ENCODE measurements at places on chromosomes 5 and 9.
A peak's percentile ranks its signal among the peaks of the same experiment; 100 is the strongest.

GRCh38 chr5:14884062-14884612, 12.6 kb upstream of the ANKH start:
- no peak for DNase-seq

DNA sequence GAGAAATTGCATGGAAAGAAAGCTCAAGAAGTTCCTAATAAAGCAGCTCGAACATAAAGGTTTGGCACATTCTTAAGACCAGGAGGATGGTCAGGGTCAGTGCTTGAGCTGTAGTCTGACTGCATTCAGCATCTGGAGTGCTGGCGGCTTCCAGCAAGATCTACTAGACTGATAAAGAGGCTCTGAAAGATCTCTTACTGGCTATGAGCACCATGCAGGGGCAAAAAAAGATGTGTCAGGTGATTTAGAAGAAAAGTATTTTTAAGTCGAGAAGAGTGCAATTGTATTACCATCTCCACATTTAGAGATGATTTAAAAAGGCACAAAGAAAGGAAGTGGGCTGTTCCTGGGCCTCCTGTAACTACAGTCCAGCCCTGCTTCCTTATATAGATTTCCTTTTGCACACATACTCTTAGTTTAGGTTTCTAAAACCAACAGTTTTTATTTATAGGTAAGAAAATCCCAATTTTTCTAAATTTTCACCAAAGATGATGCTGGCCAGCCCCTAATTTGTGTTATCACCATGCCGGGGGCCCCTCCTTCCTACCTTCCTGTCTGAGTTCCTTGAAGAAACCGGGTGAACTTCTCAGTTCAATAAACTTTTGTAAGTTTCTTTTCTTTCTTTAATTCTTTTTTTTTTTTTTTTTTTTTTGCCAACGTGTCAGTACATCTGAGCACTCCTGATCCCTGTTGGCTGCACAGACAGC, 65.9 kb upstream of the PLPP1 start:
- no peak for DNase-seq

DNA sequence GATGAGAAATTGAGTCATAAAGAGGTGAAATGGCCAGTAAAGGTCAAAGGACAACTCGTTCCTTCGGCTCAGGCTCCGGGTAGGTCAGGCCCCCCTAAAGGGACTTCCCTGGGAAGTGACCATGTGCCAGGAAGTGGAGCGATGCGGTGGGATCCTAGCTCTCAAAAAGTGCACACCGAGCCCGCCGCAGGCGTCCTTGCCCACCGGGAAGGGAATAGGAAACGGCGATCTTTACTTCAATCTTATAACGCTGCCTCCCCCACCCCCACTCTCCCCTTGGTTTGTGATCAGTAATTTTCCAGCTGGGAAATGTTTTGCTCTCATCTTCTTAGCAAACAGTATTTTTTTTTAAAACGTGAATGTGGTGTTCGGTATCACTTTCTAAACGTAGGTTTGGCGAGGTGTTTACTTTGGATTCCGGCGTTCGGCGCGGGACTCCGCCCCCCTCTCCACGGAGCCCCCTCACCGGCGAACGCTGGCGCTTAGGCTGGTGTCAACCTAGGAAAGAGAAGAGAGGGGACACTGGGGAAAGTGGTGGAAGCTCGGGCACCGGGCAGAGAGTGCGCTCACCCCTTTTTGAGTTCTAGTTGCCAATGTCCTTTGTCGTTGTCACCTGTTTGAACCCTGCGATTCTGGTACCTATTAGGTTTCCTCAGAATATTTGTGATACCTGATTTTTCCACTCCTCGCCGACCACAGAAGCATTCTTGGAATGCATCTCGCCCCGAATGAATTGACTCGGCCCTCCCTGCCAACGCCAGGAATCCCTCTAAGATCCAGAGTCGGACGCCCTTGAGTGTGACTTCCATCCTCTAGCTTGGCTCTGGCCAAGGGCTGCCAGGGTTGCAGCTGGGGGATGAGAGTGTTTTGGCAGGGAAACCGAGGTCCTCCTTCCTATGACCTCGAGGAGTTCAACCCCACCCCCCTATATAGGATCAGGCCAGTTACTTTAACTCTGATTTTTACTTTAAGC, 1.8 kb upstream of the KLF4 start:
- DNase-seq = no peak

GRCh38 chr5:140611020-140611521, 21.9 kb downstream of the CD14 start:
- DNase-seq = no peak

GRCh38 chr5:150486402-150487198, 21.3 kb upstream of the NDST1 start:
- DNase-seq = peak; percentile 28

DNA sequence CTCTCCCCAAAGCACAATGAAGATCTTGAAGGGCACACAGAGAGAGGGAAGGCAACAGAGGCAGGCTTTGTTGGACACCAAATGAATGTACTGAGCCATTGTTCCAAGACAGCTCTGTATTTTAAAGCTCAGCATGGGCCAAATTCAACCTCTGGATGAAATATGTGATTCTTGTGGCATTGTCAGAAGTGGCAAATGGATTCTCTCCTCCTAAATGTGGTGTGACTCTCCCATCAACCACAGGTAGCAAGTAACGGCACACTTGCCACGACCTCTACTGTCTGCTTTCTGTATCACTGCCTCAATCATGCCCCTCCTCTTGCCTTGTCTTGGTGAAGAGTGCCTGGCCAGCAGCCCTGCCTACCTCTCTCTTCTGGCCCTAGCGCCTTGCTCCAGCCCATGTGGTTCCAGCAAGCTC, 6.1 kb upstream of the MOB3B start:
- DNase-seq = no peak

GRCh38 chr5:35233121-35233520, 2.8 kb upstream of the PRLR start:
- no peak for DNase-seq

DNA sequence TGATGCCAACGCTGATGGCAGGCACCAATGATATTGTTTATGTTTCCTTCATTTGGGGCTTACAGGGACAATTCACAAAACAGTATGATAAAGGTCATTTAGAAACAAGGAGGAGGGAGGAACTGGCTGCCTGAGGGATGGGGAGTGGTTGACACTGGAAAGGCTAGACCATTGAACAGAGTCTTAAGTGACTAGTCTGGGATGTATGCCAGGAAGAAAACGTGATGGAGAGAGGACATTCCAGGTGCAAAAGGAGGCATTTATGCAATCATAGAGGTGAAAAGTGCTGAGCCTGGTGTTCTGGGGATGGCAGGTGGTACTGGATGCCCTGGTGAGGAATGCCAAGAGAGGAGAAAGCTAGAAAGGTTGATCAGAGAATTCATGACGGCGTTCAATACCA, 153.4 kb downstream of the ZNF462 start:
- DNase-seq = no peak

GRCh38 chr9:4689687-4690104, 10.3 kb downstream of the CDC37L1 start:
- DNase-seq = no peak

DNA sequence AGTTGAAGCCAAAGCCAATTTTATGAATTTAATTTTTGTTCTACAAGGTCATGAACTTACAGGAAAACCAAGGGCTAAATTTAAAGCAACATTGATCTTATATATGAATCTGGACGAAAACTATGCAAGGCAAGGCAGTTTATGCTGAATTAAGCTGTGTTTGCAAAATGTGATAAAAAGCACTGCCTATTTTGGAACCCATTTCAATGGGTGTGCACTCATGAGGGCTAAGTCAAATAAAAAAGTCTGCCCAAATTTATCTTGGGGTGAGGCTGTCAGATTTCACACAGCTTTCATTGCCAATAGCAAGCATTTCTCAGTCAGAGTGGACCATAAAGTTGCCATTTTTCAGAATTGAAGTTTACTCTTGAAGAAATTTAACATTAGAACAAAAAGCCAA, 199.9 kb downstream of the LURAP1L start:
- DNase-seq = no peak

GRCh38 chr5:66358741-66359140, 214.6 kb downstream of the SREK1 start:
- DNase-seq = no peak

GRCh38 chr5:45542421-45542820, 153.8 kb downstream of the HCN1 start:
- DNase-seq = no peak

- DNase-seq = no peak
Measured at GRCh38 chr9:120343416-120343815, 236.6 kb downstream of the CDK5RAP2 start.

DNA sequence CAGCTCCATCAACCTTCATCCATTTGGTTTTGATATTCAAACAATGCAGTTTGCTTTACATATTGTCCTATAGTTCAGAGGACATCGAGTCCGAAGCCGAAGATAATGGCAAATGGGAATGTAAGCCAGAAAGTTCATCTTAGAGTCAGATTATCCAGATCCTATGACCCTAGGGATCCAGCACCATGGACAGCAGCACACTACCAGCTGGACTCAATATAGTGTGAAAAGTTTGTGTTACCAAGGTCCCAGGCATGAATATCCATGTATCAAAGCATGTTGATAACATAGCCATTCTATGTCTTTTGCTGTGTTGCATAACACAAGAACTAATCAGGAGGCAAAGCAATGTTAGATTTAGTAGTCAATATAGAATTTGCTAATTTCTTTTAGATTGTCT, 46.3 kb downstream of the FSTL4 start:
- peak; percentile 15 for DNase-seq

DNA sequence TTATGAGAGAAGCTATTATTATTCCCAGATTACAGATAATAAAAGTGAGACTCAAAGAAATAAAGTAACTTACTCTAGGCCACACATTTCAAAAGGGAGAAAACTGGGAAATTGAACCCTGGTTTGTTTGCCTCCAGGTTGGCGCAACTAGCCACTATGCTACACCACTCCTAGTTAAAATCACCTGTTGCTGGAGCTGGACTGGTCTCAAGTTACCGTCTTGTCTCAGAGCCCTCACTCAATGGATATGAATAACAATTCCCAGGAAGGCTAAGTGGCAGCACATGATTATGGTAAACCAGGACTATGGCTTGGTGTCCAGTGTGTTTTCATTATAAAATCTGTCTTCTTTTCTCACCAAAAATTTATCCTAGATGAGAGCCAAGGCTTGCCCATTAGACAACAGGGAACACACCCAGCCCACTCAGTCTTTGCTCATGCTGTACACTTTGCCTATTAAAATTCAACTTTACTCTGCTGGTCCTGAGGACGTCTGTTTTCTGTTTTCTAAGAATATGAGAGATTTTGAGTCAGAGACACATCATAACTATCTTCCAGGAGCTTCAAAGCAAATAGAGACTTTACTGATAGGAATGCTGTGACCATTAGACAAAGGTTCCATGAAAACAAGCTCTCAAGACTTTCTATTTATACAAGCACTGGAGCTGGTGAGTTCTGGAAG, 58.1 kb downstream of the ADRB2 start:
- no peak for DNase-seq

DNA sequence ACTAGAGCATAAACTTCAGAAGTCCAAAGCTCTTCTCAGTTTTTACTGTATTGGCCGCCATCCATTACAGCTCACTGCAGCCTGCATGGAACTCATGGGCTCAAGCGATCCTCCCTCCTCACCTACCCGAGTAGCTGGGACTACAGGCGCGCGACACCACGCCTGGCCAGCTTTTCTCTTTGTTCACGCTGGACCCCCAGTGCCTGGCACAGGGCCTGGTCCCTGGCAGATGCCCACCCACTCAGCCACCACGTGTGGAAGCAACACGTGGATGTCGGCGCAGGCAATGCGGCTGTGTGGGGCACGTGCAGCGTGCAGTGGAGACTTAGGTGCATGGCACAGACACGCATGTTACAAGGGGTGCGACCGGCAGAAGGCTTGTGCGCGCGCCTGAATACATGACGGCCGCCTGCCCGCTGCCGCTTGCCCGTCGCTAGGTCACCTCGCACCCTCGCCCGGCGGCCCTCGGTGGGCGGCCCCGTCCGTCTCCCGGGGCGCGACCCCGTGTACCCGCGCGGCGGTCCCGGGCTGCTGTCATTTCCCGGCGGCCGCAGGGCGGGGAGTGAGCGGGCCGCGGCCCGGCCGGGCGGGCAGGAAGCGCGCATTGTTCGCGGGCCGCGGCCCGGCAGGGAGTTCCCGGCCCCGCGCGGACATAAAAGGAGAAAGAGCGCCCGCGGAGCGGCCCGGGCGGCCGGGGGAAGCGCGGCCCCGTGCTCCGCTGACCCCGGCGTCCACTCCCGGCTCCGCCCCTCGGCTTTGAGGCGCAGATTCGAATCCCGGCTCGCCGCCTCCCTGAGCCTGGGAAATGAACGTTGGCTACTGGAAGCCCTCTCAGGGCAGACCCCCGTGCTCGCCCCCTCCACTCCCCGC, 24.1 kb upstream of the PTGS1 start:
- DNase-seq = no peak

- no peak for DNase-seq
Measured at GRCh38 chr5:170740551-170741205, 42.8 kb upstream of the GABRP start.

DNA sequence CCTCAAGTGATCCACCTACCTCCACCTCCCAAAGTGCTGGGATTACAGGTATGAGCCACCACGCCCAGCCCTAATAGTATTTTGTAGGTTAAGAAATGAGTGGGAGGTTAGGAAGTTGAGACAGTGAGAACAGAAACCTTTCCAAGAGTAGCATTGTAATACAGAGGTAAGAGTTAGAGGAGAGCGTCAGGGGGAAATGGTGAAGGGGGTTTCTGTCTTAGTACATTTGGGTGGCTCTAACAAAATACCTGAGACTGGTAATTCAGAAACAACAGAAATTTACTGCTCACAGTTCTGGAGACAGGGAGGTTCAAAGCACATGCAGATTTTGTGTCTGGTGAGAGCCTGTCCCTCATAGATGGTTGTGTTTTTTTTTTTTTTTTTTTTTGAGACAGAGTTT, 18.8 kb downstream of the SMIM3 start:
- DNase-seq = no peak

DNA sequence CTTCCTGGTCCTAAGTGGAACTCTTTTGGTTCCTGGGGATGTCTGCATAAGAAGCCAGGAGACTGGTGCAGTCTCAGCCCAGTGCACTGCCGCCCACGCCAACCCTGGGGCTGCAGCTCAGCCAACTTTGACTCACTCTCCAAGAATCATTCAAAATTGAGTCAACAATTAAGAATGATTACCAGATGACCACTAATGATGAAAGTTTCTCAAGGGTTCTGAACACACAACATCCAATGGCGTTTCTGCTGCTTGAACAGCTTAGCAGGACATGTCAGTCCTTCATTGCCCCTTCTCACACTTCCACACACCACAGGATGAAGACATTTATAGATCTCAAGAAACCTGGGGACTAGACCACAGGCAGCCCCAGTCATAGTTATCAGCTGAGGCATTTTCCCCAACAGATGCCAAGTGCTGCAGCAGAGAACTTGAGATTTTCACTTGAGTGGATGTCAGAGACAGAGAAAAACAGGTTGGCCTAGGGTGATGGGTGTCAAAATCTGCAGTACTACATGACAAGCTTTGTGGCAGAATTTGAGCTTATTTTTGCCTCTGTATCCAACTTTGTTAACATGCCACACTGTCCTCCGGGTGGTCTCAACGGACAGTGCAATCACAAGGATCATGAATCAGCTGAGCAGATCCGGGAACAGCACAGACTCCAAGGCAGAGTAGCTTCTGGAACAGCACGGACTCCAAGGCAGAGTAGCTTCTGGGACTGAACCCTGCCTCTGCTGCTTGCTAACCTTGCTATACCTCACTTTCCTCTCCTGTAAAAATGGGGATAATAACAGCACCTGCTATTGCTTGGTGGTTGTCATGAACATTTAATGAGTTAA, 356.1 kb downstream of the SPOCK1 start:
- DNase-seq = no peak

GRCh38 chr9:19161257-19162025, 34.1 kb upstream of the PLIN2 start:
- DNase-seq = peak; percentile 9
